Chondrocyte (in vitro differentiated cells): ENCODE measurements at places on chromosomes 1 and 21. TPM values are rescaled to one million over a fixed set of nuclear protein-coding genes. Genes with fewer than 3 reads are reported as not detected.

The AKT3 gene
- total RNA-seq = 85.0 to 113 TPM (median 111 TPM) in 3 replicates

The OR2L8 gene
- total RNA-seq = not detected in 3 replicates

- no peak for DNase-seq
Observed at GRCh38 chr1:92832537-92833114, 786 bp downstream of the RPL5 start.

DNA sequence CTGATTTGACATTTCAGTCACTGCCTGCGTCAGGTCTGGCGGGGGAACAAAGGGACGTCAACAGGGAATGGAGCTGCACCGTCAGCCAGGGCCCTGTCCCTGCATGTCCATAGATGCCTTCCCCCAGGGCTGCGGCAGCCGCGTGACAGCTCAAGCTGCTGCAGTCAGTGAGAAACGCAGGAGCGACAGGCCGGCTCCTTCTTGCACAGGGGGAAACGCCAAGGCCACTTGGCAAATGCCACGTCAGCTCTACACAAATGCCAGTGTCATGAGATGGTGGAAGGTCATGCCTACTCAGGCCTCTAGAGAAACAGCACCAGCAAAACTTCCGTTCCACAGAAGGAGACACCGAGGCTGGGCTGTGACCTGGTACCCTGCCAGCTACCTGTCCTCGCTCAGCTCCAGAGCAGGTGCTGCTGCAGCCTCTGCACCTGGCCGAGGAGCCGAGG lies 37.7 kb downstream of the SYF2 start:
- DNase-seq = no peak

The SELL gene
- total RNA-seq = not detected in 3 replicates

- no peak for DNase-seq
Observed at GRCh38 chr1:23619299-23620188, 60.2 kb upstream of the ID3 start.

- peak; percentile 95 for DNase-seq
Observed at GRCh38 chr1:29124366-29125236, 898 bp upstream of the TMEM200B start.

The FCRL3 gene
- not detected in 3 replicates for total RNA-seq

- DNase-seq = no peak
Observed at GRCh38 chr1:88317396-88317795, 366.7 kb upstream of the PKN2 start.

The S100A3 gene
- 6.5 to 10.8 TPM (median 8.7 TPM) in 3 replicates for total RNA-seq

The ETV3L gene
- total RNA-seq = not detected in 3 replicates

DNA sequence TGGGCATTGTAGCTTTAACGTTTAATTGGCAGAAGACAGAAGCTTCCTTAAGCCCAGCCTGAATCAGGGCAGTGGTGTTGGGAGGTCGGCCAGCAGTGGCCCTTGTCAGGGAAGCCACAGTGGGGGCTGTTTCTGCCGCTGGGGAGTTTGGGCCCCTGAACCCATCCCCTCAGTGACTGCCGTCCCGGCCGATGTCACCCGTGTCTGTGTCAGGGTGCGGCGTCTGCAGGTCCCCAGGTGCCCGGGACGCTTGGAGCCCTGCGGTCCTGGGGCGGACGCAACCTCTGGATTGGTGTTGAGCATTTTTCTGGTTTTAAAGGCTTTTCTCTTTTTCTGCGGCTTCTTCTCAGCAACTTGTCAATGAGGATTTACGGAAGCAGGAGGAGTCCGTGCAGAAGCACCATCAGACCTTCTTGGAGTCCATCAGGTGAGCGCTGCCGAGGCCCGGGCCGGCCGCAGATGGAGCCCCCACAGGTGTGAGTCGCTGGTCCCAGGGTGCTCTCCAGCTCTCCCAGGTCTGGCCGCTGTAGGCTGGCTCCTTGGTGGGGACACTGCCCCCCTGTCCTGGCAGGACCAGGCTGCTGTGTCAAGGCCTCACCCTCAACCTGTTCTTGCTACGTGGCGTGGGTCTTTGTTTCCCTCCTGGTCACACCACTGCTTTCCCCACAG lies 2.3 kb downstream of the ATAD3C start:
- DNase-seq = no peak

The IL12RB2 gene
- total RNA-seq = not detected in 3 replicates

The AADACL3 gene
- total RNA-seq = not detected in 3 replicates

The SLC66A1 gene
- 15.7 to 20.1 TPM (median 18.8 TPM) in 3 replicates for total RNA-seq

- no peak for DNase-seq
Observed at GRCh38 chr21:45631540-45631939, 12.0 kb upstream of the PCBP3 start.

GRCh38 chr1:5745800-5746610 lies 246.2 kb downstream of the NPHP4 start:
- peak; percentile 78 for DNase-seq

- no peak for DNase-seq
Observed at GRCh38 chr21:35145626-35146233, 96.6 kb upstream of the RUNX1 start.

The CA14 gene
- not detected in 3 replicates for total RNA-seq

The TMIGD3 gene
- not detected in 3 replicates for total RNA-seq

The FMO1 gene
- total RNA-seq = 0.65 to 3.5 TPM (median 0.87 TPM) in 3 replicates

The UTP25 gene
- 5.5 to 7.4 TPM (median 6.4 TPM) in 3 replicates for total RNA-seq

The CELA3B gene
- not detected in 3 replicates for total RNA-seq

DNA sequence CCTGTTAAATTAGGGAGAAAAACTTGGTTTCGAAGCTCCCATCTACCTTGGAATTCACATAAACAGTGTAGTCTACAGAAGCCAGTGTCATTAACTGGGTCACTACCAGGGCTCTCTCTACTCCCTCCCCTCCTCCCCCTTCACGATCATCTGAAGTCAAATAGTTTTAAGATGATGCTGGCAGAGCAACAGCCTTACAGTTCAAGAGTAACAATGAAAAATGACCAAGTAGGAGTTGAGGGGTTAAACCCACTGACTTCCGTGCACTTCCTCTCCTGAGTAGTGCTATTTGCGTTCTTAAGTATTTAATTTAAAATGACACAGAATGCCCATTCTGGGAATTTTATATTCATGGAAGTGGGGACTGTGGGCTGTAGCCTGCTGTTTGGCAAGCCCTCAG lies 236.9 kb downstream of the SIPA1L2 start:
- no peak for DNase-seq

- no peak for DNase-seq
Observed at GRCh38 chr1:206575165-206575893, 36.9 kb downstream of the EIF2D start.

The COX20 gene
- 31.6 to 36.6 TPM (median 33.6 TPM) in 3 replicates for total RNA-seq

The CCDC30 gene
- 1.3 to 3.2 TPM (median 2.8 TPM) in 3 replicates for total RNA-seq

The CBR3 gene
- total RNA-seq = 3.4 to 7.4 TPM (median 3.5 TPM) in 3 replicates

The ZYG11A gene
- 0.12 to 0.62 TPM (median 0.62 TPM) in 3 replicates for total RNA-seq

The GRIK1 gene
- 0.24 to 1.4 TPM (median 1.2 TPM) in 3 replicates for total RNA-seq

DNA sequence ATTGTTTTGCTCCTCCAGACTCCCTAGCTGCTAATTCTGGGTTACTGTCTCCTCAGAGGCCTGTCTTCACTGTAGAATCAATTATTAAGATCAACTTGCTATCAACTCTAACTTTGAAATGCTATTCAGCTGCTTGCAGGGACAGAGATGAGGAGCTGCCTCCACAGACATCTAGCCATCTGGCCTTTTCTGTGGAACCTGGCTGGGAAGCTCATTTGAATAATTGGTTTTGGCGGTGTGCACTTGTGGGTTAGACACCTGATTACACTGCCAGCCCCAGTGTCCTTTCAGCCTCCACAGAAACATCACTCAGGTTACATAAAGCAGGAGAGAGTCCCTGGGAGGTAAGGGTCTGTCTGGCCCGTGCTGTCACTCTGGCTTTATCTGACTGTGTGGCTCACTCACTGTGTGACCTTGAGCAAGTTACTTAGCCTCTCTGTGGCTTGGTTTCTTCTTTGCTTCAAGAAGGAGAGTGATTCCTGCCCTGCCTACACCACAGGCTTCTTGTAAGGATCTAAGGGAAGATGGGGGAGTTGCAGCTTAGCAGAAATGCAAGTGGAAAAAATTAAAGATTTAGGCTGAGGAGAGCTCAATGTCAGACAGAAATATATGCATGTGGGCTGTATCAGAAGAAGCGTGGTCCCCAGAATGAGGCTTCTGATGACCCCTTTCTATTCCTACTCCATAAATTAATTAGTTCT lies 131.6 kb downstream of the BEND5 start:
- DNase-seq = no peak

The AMY2A gene
- total RNA-seq = not detected in 3 replicates

- no peak for DNase-seq
Observed at GRCh38 chr1:209326831-209327230, 256.7 kb upstream of the CAMK1G start.

The GBP7 gene
- total RNA-seq = not detected in 3 replicates

- DNase-seq = no peak
Observed at GRCh38 chr1:226921504-226921903, 18.6 kb upstream of the COQ8A start.

- DNase-seq = no peak
Observed at GRCh38 chr1:116113615-116114014, 2.4 kb downstream of the MAB21L3 start.

The CA6 gene
- not detected in 3 replicates for total RNA-seq

GRCh38 chr21:26506956-26507355 lies 66.1 kb downstream of the CYYR1 start:
- no peak for DNase-seq

DNA sequence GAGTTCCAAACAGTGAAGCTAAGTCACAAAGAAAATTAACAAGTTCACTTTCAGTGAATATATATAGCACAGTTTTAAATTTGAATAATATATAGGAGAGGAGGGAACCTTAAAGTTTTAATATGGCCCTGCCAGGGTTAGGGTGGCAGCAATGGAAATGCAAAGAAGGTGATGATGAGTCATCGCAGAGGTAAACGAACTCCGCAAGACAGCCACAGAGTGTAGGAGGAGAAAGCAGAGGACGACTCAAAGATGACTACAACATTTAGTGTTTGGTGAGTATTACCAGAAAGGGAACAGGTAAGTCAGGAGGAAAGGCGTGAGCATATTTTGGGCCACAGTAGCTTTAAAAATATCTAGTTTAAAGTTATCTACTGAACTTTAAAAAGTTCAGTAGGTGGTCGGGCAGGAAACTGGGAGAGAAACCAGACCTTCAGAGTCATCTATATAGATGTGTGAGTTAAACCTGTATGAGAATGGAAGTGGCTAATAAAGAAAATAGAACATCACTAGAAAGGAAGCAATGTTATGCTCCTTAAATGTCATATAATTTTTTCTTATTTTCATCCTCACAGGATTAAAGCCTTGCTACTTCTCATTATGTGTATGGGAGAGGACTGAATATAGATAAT lies 75.7 kb downstream of the UCHL5 start:
- no peak for DNase-seq

The ANKRD45 gene
- 0.39 TPM in 1 of 3 replicates, not detected in the others for total RNA-seq

GRCh38 chr1:210321131-210321530 lies 7.6 kb upstream of the HHAT start:
- DNase-seq = no peak

DNA sequence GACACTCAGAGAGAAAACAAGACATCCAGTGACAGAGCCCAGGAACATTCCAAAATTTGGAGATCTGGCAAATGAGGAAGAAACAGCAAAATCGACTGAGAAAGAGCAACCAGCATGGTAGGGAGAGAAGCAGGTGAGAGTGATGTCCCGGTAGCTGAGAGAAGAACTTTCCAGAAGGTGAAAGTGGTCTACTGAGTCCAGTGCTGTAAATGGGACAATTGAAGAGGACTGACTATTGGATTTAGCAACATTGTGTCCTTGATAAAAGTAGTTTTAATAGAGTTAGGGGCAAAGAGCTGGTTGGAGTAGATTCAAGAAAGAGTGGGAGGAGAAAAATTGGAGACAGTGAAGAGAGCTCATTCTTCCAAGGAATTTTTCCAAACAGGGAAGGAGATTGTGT lies 15.0 kb upstream of the IL10RB start:
- no peak for DNase-seq

DNA sequence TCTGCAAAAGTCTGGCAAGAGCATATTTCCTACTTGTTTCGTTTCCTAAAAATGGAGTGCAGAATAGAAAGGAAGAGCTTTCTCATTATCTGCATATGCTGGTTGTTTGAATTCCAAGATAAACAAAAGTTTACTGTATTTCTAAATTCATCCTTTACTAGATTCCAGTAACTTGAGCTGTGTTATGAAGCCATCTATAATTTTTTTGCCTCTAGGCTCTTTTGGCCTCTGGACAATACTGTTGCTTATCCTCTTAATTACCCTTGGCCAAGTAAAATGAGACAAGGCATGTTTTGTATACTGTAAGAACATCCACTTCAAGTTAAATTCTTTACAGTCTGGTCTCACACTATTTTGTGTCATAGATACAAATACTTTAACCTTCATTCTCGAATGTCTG lies 45.6 kb upstream of the HFM1 start:
- DNase-seq = no peak
